Hepatic stellate cell (primary cell): ENCODE measurements at places on chromosomes 7 and 10.

DNA sequence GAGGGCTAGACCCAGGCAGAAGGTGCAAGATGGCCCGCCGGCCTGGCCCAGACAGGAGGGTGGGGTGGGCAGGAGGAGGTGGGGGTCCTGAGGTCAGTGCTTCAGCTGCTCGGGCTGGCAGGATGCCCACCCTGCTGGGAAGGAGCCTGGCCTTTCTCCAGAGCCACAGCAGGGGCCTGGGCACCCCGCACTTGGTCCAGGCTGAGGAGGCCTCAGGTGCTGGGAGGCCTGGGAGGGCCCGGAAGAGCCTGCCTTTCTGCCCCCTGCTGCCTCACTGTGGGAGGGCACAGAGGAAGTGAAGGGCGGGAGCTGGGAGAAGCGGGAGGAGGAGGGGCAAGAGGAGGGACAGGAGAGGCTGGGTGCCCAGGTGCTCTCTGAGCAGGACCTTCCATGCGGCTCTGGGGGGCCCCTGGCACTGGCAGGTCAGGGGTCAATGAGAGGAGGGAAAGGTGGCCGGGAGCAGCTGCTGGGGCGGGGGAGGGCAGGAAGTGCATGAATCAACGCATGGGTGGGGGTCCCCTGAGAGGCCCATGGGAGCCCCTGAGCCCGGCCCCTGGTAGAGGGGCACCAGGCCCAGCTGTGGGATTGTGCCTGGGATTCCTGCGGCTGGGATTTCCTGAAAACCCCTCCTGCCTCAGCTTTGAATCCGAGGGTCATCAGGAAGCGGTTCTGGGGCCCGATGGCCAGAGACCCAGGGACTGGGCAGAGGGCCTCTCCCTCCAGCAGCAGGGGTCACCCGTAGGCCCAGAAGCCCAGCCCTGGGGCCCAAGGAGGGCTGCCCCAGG, 49.9 kb downstream of the PWWP2B start:
- peak; percentile 63 for DNase-seq

GRCh38 chr10:102240467-102241031, 763 bp downstream of the PITX3 start:
- peak; percentile 46 for DNase-seq

DNA sequence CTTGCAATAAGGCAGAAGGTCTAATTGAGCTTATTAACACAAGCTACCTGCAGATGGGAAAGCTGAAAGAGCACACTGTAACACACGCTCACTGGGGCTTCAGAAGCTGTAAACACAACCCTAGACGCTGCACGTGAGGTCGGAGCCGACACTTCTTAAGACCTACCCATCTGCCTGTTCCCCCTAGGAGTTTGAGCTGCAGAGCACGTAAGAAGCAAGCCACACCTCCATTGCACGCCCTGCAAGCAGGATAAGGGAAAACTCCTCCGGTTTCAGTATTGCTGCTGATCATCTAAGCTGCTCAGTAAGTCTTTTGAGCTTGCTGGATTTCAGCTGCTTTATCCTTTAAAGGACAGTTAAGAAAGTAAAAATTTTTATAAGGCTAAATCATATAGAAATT, 244.0 kb upstream of the ZWINT start:
- DNase-seq, result no peak

GRCh38 chr7:143434660-143435059, 8.6 kb upstream of the TAS2R60 start:
- no peak for DNase-seq

GRCh38 chr7:101156866-101157589, 2.8 kb downstream of the AP1S1 start:
- DNase-seq, result no peak

DNA sequence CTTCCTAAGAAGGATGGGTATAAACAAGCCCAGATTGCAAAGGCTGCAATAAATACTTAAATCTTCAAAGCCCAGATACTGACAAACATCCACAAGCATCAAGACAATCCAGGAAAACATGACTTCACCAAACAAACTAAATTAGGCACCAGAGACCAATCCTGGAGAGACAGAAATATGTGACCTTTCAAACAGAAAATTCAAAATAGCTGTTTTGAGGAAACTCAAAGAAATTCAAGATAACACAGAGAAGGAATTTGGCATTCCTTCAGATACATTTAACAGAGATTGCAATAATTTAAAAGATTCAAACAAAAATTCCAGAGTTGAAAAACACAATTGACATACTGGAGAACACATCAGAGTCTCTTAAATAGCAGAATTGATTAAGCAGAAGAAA, 23.0 kb downstream of the GSDME start:
- DNase-seq, result no peak

DNA sequence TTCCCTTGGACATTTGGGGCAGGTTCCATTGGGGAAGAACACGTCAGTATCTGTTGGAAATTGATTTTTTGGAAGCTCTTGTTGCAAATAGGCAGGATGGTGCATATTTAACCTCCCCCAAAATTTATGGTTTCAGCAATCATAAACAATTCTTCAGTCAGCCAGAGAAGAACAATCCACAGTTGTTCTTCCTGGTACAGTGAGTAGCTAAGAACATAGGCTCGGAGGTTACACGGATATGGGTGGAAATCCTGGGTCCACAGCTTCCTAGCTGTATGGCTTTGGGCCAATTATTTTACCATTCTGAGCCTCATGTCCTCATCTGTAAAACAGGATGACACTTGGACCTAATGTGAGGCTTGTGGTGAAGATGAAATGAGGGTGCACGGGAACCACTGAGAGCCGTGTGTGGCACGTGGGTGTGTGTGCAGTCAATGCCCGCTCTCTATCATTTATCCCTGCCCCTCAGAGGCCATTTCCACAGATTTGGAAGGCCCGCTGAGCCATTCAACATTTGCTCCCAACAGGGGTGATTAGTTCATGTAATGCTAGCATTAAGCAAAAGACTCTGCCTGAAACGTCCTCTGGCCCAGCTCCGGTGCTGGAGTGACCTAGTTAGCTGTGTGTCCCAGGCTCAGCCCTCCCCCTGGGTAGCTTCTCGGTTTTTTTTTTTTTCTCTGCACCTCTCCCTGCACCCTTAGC, 9.7 kb downstream of the CAMK1D start:
- DNase-seq, result no peak

GRCh38 chr10:31004611-31005193, 27.0 kb downstream of the ZNF438 start:
- DNase-seq, result no peak

DNA sequence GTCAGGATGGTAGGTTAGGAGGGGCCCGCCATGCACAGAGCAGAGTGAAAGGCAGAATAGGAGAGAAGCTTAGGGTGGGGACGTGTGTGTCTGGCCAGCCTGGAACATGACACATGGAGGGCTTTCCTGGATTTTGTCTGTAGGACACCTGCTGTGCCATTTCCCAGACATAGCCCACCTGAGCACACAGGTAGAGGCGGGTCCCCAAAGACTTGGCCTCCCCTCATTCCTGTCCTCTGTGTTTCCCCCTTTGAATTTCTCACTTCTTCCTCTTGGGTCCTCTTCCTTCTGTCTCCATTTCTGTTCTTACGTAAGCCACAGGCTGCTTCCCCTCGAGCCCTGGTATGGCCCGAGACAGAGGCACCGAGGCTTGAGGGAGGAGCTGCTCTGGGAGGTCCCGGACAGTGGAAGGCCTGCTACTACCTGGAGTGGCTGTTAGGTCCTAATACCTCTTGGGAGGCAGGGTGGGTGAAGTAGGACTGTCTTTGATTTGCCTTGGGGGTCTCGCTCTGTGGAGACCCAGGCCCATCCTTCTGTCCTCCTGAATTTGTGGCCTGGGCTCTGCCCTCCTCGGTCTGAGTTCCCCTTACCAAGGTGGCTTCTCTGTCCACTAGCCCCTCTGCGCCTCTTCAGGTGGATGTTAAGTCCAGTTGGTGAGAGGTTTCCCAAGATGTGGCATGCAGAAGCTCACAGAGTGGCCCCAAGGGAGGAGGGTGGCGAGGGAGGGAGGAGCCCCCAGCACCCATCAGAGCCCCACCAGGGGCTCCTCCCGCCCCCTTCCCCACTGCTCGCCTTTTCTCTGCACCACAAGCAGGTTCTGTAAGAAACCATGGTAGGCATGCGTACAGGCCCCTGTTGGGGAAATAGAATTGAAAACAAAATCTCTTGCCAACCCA, 5.5 kb downstream of the ZNF775 start:
- DNase-seq, result no peak

- no peak for DNase-seq
Measured at GRCh38 chr7:130822642-130823041, 88.6 kb upstream of the KLF14 start.

DNA sequence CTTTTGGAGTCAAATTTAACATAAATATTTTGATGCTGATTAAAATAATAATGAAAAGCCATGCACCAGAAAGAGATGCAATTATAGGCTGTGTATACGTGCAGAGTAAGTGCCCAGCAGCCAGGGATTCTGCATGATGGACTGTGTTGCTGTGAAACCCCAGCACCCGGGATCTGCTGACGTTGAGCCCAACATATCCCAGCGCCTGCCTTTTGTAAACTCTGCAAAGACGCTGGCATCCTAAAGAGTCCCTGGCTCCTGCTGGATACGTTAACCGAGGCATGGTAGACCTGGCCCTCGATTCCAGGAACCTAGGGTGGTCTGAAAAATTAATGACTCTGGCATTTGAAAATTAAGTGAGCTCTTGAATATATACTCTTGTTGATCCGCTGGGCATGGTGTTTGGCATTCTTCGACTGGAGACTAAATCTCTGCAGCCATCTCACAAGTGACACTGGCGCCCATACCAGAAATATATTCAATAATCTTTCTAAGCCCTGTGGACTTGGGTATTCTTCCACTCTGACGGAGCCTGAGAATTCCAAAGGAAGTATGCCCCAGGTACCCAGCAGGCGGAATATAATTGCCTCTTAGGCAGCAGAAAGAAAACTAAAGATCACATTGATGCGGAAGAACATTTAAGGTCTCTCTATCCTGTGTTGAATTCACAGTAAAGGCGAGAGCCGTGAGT, 191.2 kb upstream of the SH2B2 start:
- DNase-seq, result no peak

DNA sequence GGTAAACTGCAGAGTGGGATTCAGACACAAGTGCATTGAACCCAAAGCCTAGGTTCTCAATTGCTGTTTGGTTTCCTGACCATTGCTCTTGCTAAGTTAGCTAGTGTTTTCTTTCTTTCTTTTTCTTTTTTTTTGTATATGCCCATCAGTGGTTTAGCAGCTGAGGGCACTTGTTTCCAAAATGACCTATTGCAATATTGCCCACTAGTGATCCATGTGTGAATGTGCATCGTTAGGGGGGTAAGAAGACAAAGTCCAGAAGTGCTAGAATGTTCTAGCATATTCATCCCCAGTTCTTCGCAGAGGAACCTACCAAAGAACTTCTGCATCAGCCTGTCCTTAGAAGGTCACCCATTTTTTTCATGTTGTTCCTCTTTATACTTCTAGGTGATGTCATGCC, 252.8 kb upstream of the GPR26 start:
- no peak for DNase-seq

- DNase-seq, result no peak
Measured at GRCh38 chr10:13352519-13352918, 4.4 kb upstream of the SEPHS1 start.

GRCh38 chr10:60521974-60522405, 132.3 kb upstream of the ANK3 start:
- no peak for DNase-seq

DNA sequence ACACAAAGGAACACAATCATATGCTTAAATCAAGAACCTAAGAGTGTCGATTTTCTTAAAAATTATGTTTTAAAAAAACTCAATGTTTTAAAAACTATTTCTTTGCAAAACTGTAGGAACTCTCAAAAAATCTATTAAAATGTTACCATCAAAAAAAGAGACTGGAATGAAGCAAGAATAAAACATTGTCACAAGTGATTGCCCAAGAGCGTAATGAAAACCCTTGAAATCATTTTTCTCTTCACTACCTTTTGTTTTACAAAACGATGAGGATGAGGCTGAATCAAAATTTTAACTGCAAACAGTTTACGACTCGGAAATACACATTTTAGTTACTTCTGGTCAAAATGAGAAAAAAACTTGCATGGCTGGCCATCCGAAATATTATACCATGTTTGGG, 855 bp downstream of the YME1L1 start:
- DNase-seq, result no peak

GRCh38 chr7:37577901-37578300, 105.7 kb upstream of the GPR141 start:
- DNase-seq, result no peak

- DNase-seq, result no peak
Measured at GRCh38 chr10:118966076-118966849, 63.3 kb upstream of the NANOS1 start.

- DNase-seq, result no peak
Measured at GRCh38 chr10:66996996-66997395, 71.2 kb downstream of the LRRTM3 start.
